ENCODE measurements at places on chromosomes 11 and 22.

GRCh38 chr11:11937433-11937832 lies 71.0 kb downstream of the DKK3 start:
- no peak overlapping the region for H3K4me3 ChIP-seq
- no peaks in the 10 kb centered on the region for H3K27me3 ChIP-seq
- no peak overlapping the region for H3K27ac ChIP-seq
- DNase-seq, result no peak
- H3K36me3 ChIP-seq, result peaks cover 71% of the 10 kb centered on the region
- no peaks in the 10 kb centered on the region for H3K4me1 ChIP-seq

GRCh38 chr11:45959851-45960250 lies 37.4 kb downstream of the LARGE2 start:
- no peak for DNase-seq
- H3K27me3 ChIP-seq, result no peaks in the 10 kb centered on the region
- H3K36me3 ChIP-seq, result peaks cover 3% of the 10 kb centered on the region
- H3K4me1 ChIP-seq, result no peaks in the 10 kb centered on the region

DNA sequence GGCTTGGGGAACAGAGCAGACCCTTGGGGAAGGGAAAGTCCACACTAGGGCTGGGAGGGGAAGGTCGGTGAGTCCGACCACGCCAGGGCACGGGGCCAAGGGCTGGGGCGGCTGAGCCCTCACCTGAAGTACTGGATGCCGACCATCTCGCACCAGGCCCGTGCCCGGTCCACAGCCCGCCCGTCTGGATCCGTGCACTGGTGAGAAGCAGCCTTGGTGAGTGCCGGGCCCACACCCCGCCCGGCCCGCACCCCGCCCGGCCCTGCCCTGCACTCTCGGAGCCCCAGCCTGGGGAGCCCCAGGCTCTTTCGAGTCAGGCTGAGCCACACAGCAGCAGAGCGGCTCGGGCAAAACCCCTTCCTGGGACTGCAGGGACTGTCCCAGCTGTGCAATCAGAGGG lies 1.9 kb upstream of the BAIAP2L2 start:
- no peak for DNase-seq
- H3K27ac ChIP-seq, result no peak overlapping the region
- peaks cover 11% of the 10 kb centered on the region for H3K4me1 ChIP-seq
- H3K27me3 ChIP-seq, result no peaks in the 10 kb centered on the region

DNA sequence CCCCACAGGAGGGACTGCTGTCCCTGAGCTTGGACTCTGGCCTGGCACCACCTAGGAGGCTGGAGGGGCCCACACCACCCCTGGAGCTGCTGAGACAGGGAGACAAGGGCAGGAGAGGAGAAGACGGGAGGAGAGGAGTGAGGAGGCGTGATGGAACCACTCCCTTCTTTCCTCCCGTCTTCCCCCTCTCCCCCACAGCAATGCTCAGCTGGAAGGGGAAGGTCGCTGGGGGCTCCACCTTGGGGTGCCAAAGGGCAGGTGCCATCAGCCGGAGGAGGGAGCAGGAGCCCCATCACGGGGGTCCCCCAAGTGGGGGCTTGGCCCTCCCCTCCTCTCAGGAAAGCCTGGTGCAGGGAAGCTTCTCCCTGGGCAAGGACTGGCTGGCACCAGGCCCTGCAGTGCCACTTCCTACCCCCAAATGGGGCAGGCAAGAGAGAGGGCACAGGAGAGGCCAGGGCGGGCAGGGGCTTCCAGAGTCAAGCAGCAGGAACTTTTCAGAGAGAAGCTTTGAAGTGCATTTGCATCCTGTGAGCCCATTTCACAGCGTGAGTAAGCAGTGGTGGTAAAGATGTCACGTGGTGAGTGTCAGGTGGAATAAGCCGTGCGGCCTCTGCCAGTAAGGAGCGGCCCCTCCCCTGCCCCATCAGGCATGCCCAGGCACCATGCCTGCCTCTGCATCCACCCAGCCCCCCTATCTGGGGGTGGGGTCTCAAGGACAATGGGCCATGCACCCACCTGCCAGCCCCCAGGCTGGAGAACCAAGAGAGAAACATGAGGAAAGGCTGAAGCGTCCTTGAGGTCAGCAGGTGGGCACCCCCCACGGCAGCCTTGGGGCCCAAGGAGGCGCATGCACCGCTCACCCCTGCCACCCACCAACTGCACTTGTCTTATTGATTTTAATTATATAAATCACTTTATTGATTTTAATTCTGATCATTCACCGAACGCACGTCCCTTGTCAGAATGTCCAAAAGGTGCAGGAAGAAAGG lies 4.9 kb downstream of the IGF2 start:
- peaks cover 80% of the 10 kb centered on the region for H3K36me3 ChIP-seq
- H3K27ac ChIP-seq, result no peak overlapping the region
- peaks cover 10% of the 10 kb centered on the region for H3K4me1 ChIP-seq
- H3K4me3 ChIP-seq, result no peak overlapping the region
- no peak for DNase-seq
- H3K27me3 ChIP-seq, result no peaks in the 10 kb centered on the region

DNA sequence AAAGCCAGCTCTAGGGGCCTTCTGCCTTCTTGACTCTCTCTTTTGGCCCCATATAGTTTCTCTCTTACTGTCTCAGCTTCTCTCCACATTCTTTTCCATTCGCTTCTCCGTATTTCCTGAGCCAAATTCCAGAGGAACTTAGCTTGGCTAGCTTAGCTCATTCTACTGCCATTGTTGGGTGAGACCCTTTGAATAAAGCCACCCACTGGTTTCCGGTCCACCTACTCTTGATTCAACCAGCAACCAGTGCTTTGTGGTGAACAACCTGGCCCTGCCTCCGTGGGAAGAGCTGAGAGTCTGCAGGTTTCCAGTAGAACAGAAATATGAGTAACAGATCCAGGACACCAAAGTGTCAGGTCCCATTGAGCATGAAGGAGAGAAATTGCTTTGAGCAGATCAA lies 81.3 kb upstream of the ARHGAP20 start:
- H3K27ac ChIP-seq, result no peak overlapping the region
- H3K36me3 ChIP-seq, result no peaks in the 10 kb centered on the region
- H3K4me3 ChIP-seq, result no peak overlapping the region
- no peak for DNase-seq
- H3K4me1 ChIP-seq, result no peaks in the 10 kb centered on the region

GRCh38 chr11:10784232-10785145 lies 24.2 kb downstream of the EIF4G2 start:
- H3K36me3 ChIP-seq, result peaks cover 5% of the 10 kb centered on the region
- H3K27me3 ChIP-seq, result no peaks in the 10 kb centered on the region
- DNase-seq, result peak; percentile 85
- peaks cover 17% of the 10 kb centered on the region for H3K4me1 ChIP-seq
- H3K4me3 ChIP-seq, result peak overlapping the region; percentile 20

GRCh38 chr11:64858467-64859263 lies 14.2 kb upstream of the CDC42BPG start:
- peak; percentile 80 for DNase-seq
- peaks cover 79% of the 10 kb centered on the region for H3K4me1 ChIP-seq
- H3K36me3 ChIP-seq, result peaks cover 30% of the 10 kb centered on the region
- no peaks in the 10 kb centered on the region for H3K27me3 ChIP-seq

GRCh38 chr11:110373051-110373702 lies 56.6 kb upstream of the FDX1 start:
- no peak overlapping the region for H3K4me3 ChIP-seq
- H3K27me3 ChIP-seq, result no peaks in the 10 kb centered on the region
- H3K4me1 ChIP-seq, result peaks cover 3% of the 10 kb centered on the region
- DNase-seq, result no peak

DNA sequence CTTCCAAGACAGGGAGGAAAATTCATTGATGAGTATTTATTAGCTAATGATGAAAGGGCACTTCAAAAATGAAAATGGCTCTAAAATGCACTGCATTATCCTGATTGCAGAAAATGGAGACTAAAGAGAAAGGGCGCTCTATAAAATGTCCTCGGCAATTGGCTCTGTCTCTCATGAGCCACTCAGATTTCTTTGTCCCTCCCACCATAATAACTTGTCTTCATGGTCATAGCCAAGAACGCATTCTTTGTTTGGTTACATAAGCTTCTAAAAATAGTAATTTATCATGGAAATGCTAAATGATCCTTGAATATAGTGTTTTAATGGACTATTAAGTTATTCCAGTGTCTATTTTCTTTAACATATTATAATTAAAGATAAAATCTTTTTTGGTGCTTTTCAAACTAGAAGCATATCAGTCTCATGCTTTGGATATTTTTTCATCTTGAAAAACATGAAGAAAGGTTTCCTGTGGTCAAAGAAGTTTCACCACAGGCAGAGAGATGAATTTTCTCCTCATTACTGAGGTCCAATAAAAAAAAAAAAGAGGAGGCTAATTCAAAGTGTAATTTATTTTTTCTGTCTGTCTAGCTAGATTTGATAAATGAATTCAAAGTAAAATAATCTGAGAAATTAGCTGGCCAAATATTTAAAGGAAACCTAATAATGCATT lies 238.1 kb upstream of the BLID start:
- no peaks in the 10 kb centered on the region for H3K4me1 ChIP-seq
- no peak overlapping the region for H3K4me3 ChIP-seq
- H3K27me3 ChIP-seq, result no peaks in the 10 kb centered on the region
- DNase-seq, result no peak

- H3K27ac ChIP-seq, result no peak overlapping the region
- H3K36me3 ChIP-seq, result no peaks in the 10 kb centered on the region
- H3K4me1 ChIP-seq, result no peaks in the 10 kb centered on the region
- H3K4me3 ChIP-seq, result no peak overlapping the region
- DNase-seq, result no peak
- H3K27me3 ChIP-seq, result no peaks in the 10 kb centered on the region
Measured at GRCh38 chr11:33984682-33985389, 66.7 kb upstream of the CAPRIN1 start.

GRCh38 chr22:30261134-30261533 lies 5.5 kb downstream of the OSM start:
- no peak overlapping the region for H3K27ac ChIP-seq
- H3K4me1 ChIP-seq, result no peaks in the 10 kb centered on the region
- H3K36me3 ChIP-seq, result no peaks in the 10 kb centered on the region
- H3K4me3 ChIP-seq, result no peak overlapping the region
- no peak for DNase-seq
- H3K27me3 ChIP-seq, result no peaks in the 10 kb centered on the region

- no peaks in the 10 kb centered on the region for H3K4me1 ChIP-seq
- no peak for DNase-seq
Measured at GRCh38 chr11:25593221-25593620, 738.7 kb upstream of the ANO3 start.

DNA sequence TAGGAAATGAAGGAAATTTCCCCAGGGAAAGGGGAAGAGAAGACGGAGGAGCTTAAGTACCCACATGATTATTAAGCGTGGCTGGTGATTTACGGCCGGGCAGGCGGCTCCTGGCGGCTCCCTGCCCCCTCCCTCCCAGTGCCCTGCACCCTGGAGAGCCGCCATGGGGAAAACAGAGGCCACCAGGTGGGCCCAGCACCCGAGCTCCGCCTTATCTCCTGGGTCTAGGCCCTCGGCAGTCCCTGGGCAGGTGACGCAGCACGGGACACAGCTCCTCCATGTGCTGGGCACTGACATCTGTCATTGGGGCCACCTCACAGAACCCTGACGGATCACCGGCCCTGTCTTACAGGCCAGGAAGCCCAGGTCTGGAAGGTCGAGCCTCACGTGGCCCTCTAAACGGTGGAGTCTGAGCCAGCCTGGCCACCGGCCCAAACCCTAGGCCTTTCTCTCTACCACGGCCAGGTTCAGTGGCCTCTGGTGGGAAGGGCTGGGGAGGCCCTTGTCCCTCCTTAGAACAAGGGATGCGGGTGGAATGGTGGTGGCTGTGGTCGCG lies 60.2 kb upstream of the PPARA start:
- H3K36me3 ChIP-seq, result peaks cover 71% of the 10 kb centered on the region
- no peak for DNase-seq
- no peaks in the 10 kb centered on the region for H3K27me3 ChIP-seq
- H3K27ac ChIP-seq, result no peak overlapping the region

GRCh38 chr11:119641983-119642745 lies 86.8 kb downstream of the NECTIN1 start:
- peaks cover 51% of the 10 kb centered on the region for H3K4me1 ChIP-seq
- peak; percentile 87 for DNase-seq
- no peaks in the 10 kb centered on the region for H3K27me3 ChIP-seq
- no peaks in the 10 kb centered on the region for H3K36me3 ChIP-seq
- H3K27ac ChIP-seq, result peak overlapping the region; percentile 97

- no peak overlapping the region for H3K27ac ChIP-seq
- H3K4me1 ChIP-seq, result no peaks in the 10 kb centered on the region
- no peak overlapping the region for H3K4me3 ChIP-seq
- no peaks in the 10 kb centered on the region for H3K27me3 ChIP-seq
Measured at GRCh38 chr11:91374794-91375193, 849.8 kb upstream of the FAT3 start.

DNA sequence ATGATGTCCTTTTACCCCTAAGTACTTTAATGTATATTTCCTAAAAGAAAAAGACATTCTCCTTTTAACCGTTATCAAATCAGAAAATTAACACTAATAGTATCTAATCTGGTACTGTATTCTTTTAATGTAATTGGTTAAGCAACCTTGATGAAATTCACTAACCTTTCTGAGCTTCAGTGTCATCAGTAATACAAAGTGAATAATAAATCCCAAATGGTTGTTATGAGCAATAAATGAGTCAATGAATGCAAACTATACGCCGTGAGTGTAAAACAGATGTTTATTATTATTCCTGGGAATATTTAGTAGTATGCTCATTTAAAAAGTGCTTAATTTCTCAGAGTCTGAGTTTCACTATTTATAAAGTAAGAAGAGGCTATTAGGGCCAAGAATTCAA lies 21.5 kb downstream of the UEVLD start:
- peaks cover 4% of the 10 kb centered on the region for H3K36me3 ChIP-seq
- DNase-seq, result no peak
- H3K4me1 ChIP-seq, result no peaks in the 10 kb centered on the region
- no peak overlapping the region for H3K27ac ChIP-seq

DNA sequence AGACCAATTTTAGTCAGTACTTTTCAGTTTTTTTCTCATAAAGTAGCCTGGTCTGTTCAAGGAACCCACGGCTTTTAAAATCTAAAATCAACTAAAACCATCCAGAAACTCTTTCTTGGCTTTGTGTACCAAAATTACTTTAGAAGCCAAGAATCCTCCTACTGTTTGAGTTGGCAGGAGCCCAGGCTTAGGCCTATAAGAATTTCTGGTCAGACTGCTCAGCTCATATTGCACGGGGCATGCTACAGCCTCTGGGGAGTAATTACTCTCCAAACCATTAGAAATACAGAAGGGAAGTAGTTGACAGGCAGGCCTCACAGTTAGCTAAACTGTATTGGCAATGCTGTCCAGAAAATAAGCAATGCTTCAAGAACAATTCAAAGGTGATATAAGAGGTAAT lies 1862.9 kb upstream of the RAG2 start:
- peaks cover 17% of the 10 kb centered on the region for H3K4me1 ChIP-seq
- H3K4me3 ChIP-seq, result peak overlapping the region; percentile 31
- H3K36me3 ChIP-seq, result no peaks in the 10 kb centered on the region
- peak overlapping the region; percentile 7 for H3K27ac ChIP-seq
- H3K27me3 ChIP-seq, result no peaks in the 10 kb centered on the region

GRCh38 chr22:29877620-29878019 lies 5.4 kb upstream of the MTMR3 start:
- peak; percentile 19 for DNase-seq
- no peak overlapping the region for H3K4me3 ChIP-seq
- H3K36me3 ChIP-seq, result no peaks in the 10 kb centered on the region
- H3K27ac ChIP-seq, result no peak overlapping the region
